ENCODE measurements at places on chromosomes 3 and 15. TPM values are rescaled to one million over a fixed set of nuclear protein-coding genes. Genes with fewer than 3 reads are reported as not detected.

The TEX264 gene
- polyA plus RNA-seq, result 48.3 TPM

The PLSCR2 gene
- polyA plus RNA-seq, result not detected

The GOLGA8S gene
- polyA plus RNA-seq, result not detected

The HTD2 gene
- 4.0 TPM for polyA plus RNA-seq
